Activated CD4-positive, alpha-beta T cell treated with anti-CD3 and anti-CD28 coated beads, Interleukin-2, Interleukin-6, amounts not matched to agents 100 ng/mL and 50 ng/mL, durations not matched to agents 16 hours and 8 hours (primary cell): ENCODE measurements at places on chromosomes 12 and 14.

DNA sequence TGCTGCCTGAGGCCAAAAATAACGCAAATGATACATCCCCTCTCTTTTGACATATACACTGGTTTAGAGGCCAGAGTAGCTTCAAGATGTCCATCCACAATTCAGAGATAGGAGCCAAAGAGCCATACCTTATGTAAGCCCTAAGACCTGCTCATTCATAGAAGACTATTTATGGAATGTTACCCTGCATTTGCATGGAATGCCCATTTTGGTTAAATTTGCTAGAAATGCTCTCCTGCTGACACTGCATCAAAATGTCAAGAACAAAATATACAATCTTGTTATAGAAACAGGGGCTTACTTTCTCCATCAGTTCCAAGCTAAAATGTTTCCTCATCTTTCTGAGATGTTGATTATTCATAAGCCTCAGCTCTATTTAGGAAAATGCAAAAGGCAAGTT, 183.3 kb upstream of the CDKN3 start:
- DNase-seq: no peak

GRCh38 chr14:95290021-95290420, 29.7 kb downstream of the CLMN start:
- no peak for DNase-seq

DNA sequence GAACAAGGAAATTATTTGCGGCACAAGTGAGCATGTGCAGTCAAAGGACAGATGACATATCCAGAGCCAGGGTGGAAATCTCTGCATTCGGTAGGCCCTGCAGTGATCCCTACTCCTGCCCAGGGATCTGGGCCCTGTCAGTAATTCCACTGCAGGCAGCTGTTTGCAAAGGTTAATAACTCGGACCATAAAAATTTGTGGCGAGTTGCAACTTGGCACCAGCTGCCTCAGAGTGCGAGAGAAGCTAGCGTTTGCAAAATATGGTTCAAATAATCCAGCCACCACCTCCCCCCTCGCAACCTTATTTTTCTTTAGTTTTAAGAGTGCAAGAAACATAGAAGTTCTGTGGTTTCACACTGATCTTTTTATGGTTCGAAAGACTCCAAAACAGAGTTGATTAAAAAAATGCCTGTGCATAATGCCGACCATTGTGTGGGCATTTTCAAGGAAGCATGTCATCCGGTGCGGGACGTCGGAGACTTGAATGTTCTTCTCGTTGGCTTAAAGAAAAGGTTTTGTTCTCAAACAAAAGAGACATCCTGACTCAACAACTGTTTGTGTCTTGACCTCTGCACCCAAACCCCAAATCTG, 224.5 kb downstream of the BCL11B start:
- no peak for DNase-seq

DNA sequence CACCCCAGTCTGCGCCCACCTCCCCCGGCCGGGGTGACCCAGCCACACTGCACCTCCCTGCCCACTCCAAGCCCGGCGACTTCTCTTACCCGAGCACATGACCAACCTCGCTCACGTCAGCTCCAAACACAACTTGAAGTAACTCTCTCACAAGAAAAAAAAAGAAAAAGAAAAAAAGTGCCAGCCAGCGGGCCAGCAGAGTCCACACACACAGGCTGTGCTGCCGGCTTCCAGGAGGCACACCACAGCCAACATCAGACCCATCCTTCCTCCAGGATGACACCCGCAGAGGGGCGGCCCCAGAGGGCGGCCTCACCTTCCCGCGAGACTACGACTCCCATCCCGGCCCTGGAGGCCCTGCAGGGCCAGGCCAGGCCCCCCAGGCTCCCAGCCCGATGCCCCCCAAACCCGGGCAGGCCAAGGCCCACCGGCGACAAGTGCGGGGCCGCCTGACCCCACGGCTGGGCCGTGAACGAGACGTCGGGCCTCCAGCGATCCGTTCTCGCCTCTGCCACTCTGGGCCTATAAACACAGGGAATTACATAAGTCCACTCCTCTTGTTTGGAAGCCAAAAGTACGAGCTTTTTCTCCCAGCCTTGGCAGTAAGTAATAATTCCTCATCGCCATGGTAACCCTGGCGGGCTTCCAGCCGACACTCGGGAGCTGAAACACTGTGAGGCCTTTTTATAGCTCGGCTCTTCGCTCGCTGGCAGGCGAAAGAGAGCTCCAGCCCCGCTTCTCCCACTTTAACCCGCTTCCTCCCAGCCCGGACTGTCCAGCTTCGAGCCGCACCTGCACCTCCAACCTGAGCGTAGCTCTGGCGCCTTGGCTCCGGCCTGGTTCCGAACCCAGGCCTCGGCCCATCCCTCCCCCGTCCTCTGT, 49.1 kb downstream of the NCOR2 start:
- no peak for DNase-seq

DNA sequence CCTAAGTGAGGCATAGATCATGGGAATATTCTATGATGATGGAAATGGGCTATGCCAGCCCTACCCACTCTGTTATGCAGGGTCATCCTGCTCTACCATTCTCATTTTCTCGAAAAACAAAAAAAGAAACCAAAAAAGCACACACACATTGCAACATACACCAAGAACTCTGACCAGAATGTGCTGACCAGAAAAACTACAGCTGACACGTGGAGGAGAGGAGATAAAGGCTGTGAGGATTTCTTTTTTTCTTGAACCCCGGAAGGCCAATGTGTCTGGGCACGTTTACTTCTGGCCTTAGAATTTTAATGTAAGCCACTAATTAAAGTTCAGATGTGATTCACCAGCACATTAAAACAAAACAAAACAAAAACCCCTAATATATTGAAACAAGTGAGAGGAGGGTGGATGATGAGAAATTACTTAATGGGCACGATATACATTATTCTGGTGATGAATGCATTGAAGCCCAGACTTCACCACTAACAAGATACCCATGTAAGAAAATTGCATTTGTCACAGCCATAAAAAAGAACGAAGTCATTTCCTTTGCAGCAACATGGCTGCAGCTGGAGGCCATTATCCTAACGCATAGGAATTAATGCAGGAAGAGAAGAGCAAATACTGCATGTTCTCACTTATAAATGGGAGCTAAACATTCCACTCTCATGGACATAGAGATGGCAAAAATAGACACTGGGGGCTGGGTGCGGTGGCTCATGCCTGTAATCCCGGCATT, 66.3 kb upstream of the PLEKHG3 start:
- DNase-seq: no peak

DNA sequence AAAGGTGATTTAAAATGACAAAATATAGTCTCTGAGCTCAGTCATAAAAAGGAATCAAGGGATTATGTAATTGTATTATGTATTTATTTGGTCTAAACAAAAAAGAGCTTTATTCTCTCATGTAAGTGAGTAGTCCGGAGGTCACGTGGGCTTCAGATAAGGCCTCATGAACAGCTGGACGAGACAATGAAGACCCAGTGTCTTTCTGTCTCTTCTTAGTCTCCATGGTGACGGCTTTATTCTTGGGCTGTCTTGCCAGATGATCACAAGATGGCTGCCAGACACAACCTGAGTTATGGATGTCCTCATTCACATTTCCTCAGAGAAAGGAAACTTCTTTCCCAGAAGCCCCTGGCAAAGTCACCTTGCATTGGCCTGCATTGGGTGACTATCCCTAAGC, 98.6 kb downstream of the ARF6 start:
- DNase-seq: no peak
